Activated CD4-positive, alpha-beta T cell treated with anti-CD3 and anti-CD28 coated beads for 4 hours (primary cell): ENCODE measurements at places on chromosomes 3 and 15.

DNA sequence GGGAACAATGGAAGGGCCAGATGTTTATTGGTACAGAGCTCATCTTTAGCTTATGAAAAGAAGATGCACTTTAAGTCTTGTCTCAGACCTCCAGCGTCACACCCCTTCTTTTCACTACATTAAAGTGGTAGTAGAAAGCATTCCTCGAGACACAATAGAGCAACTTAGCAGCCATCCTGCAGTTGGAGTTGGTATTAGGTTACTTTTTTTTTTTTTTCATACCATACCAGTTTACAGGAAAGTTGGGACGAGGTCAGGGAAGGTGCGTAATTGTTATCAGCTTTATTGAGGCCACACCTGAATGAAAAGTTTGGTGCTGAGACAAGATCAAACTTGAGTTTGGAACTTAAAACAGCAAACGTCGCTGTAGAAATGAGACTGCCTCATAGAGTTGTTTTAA is 203.8 kb downstream of the SOX2 start:
- DNase-seq, result no peak

- DNase-seq, result no peak
Observed at GRCh38 chr3:122665881-122666280, 14.8 kb upstream of the PARP14 start.

DNA sequence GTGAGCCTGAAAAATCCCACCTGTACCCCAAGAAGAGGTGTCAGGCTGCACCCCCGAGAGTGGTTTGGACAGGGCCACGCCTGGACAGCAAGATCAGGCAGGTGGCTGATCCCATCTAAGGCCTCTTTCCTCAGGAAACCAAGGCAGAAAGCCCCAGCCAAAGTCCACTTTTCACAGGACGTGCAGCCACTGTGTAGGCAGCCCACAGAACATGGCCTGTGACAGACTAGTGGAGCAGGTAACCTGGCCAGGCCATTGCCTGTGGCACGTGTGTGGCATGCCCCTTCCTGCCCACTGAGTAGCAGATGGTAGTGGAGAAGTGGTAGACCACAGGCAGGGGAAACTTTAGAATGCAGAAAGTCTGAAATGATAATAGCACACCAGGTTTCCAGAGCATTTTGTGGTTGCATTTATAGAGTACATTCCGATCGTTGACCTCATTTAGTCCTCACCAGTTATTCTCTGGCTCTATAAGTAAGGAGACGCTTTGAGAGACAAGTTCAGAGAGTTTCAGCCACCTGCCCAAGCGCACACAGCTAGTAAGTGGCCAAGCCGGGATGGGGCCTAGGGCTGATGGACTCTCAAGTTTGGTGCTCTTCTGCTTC is 68.7 kb downstream of the AAGAB start:
- DNase-seq, result no peak

GRCh38 chr3:44301746-44302145 is 36.8 kb upstream of the TCAIM start:
- no peak for DNase-seq

GRCh38 chr3:131427226-131427625 is 45.7 kb downstream of the NUDT16 start:
- no peak for DNase-seq

GRCh38 chr3:53114412-53115074 is 15.7 kb downstream of the RFT1 start:
- DNase-seq, result no peak

- DNase-seq, result no peak
Observed at GRCh38 chr3:143644370-143645089, 203.7 kb downstream of the SLC9A9 start.

DNA sequence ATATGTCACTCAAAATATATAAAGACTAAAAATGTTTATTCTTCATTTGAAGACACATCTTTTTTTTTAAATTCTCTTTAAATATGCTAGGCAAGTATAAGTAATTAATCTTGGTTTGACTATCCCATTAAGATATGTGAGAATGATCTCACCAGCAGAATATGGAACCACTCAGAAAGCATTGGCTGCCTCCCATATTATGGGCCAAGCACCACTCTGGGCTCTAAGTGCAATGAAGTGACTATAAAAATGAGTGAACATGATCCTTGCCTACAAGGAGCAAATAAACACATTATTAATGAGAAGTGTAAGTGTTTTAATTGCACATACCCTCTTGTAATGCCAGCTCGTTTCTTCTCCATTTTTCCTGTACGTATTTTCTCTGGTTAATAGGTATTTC is 328.5 kb downstream of the NAALADL2 start:
- no peak for DNase-seq

DNA sequence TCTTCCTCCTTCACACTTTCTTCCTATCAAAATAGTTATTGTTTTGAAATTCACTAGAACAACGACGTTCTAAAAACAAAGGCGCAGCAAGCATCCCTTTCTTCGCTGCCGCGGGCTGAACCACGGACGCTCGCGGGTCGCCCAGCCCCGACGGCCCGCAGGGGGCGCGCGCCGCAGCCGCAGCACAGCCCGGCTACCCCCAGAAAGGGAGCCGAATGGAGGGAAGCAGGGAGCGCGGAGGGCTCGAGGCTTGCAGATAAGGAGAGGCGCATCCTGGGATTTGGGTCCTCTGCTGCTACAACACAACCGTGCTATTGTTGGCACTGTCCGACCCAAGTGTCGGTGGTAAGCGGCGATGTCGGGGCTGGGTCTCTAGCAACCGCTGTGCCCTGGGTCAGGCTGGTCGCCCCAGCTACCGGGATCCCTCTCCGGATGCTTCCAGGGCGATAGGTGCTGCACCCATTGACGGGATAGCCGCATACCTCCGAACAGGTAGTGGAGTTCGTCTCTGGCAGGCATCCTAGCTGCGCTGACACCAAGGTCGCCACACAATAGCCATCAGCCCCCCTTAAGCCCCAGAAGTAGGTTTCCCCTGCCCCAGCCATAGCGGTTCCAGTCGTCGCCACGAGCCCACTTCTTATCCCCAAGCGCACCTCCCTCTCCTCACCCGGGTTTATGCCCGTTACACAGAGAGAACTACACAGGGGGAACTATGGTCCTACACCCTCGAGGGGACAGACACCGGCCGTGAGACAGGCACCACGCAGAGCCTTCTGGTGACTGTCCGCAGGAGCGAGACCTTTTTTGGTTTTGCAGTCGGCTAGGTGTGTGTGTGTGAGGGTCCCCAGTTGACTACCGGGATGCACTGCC is 6.0 kb downstream of the ONECUT1 start:
- DNase-seq, result peak; percentile 18
